GM04504 (cell line): ENCODE measurements at places on chromosomes 3 and 15.
A peak's percentile ranks its signal among the peaks of the same experiment; 100 is the strongest.

- DNase-seq: no peak
Observed at GRCh38 chr3:138909904-138910303, 37.0 kb downstream of the FOXL2 start.

GRCh38 chr3:44509393-44509921 lies 32.0 kb upstream of the ZNF445 start:
- DNase-seq: no peak

DNA sequence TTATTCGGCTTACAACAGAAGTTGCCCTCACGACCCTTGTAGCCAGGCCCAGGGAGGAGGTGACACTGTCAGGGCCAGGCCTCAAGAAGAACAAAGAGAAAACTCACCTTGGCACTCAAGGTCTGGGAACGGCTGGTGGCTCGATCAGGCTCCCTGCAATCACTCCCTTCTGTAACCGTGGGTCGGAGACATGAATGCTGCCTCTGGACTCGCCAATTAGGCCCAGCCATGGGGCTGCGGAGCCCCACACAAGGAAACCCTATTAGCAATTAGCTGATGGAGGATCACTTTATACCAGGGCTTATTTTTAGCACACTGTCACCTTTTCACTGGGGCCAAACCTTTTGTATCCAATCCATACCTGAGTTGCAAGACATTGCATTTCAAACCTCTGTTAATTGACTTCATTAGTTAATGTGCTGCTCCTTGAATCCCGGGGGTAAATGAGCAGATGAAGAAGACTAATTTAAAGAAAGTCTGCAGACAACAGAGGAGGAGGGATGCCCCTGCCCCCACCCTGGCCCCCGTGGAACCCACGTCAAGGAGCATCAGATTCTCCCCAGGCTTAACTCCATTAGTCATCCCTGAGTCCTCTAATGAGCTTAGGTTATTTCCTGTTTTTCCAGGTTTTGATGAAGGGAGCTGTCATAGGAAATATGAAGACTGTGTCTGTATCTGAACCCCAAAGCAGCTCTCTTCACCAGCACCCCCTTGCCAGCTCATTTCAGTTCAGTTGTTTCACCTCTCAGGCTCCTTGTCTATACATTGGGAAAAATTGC lies 255.3 kb downstream of the RORA start:
- no peak for DNase-seq

- no peak for DNase-seq
Observed at GRCh38 chr3:64380546-64380945, 155.3 kb upstream of the PRICKLE2 start.

DNA sequence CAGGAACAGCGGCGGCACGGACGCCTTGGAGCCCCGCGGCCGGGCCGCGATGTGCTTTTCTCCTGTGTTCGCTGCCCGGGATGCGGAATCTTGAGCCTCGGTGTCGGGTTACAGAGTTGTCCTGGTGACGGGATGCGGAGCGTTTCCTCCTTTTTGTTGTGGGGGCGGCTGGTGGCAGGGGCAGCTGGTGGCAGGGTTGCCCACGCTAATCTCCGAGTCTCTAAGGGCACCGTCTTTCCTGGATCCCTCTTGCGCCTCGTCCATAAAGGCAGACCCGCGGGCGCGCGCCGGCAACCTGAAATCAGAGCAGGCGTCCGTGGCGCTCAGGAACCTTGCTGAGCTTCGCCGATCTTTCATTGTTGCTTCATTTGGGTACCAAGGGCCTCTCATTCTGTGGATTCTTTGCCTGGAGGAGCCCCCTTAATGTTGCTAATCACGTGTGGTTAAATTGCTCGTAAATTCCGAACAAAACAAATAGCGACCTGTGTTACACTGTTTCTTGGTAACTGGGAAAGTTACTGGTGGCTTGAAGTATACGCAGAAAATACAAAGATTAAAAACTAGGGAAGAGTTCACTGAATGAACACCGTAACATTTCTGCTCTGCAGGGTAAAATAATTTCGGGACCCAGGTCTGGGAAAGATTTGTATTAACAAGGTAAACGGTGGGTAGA lies 844 bp upstream of the PFN2 start:
- peak; percentile 41 for DNase-seq

DNA sequence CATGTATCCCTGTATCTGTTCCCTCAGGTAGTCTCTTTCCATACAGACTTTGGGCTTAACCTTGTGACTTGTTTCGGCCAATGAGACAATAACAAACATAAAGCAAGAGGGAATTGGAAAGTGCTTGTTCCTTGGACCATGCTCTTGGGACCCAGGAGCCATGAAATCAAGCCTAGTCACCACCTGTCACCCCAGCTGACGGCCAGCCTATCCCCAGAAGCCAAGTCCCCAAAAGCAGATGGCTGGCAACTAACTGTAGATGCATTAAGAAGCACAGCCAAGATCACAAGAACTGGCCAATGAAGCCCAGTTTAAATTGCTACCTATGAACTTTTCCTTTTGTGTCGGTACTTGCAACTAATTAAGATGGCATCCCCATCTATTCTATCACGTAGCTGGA lies 822.0 kb downstream of the CADM2 start:
- DNase-seq: no peak

DNA sequence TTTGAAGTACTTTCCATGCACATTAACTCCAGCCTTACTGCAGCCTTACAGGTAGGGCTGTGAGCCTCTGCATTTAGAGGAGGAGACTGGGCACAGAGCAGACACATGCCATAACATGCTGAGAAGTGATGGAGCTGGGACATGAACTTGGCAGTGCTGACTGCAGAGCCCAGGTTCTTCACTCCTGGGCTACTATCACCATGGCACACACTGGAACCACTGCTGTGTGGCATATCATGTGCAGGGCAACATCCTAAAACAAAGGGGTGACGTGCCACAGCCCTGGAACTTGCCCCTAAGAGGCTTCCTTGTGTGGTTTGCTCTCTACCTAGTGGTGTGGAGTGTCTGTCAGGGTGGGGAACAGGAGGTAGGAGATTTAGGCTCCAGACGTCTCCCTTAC lies 25.4 kb downstream of the EHD4 start:
- DNase-seq: no peak

GRCh38 chr3:109563149-109563548 lies 225.8 kb upstream of the DPPA4 start:
- no peak for DNase-seq

- no peak for DNase-seq
Observed at GRCh38 chr3:102002056-102002455, 152.7 kb downstream of the NFKBIZ start.

GRCh38 chr3:126452213-126452612 lies 23.5 kb downstream of the ZXDC start:
- DNase-seq: no peak

DNA sequence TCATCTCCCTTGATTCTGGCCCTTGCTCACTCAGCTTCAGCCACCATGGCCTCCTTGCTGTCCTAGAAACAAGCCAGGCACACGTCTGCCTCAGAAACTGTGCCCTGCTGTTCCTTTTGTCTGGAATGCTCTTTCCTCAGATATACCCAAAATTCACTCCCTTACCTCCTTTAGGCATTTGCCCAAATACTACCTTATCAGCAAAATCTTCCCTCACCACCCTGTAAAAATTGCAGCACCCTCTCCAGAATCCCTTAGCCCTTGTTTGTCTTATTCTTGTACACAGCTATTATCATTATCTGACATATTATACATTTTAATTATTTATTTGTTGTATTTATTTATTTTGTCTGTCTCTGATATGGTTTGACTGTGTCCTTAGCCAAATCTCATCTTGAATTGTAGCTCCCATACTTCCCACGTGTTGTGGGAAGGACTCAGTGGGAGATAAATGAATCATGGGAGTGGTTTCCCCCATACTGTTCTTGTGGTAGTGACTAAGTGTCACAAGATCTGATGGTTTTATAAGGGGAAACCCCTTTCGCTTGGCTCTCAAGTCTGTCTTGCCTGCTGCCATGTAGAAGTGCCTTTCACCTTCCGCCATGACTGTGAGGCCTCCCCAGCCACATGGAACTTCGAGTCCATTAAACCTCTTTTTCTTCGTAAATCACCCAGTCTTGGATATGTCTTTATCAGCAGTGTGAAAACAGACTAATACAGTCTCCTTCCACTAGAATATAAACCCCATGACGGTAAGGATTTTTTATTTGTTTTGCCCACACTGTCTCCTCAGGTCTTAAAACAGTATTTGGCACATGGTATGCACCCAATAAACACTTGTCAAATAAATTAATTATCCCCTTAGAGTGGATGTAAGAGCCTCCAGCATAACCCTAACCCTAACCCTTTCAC lies 60.0 kb upstream of the STT3B start:
- no peak for DNase-seq

GRCh38 chr3:172836390-172836997 lies 86.0 kb downstream of the ECT2 start:
- peak; percentile 15 for DNase-seq

DNA sequence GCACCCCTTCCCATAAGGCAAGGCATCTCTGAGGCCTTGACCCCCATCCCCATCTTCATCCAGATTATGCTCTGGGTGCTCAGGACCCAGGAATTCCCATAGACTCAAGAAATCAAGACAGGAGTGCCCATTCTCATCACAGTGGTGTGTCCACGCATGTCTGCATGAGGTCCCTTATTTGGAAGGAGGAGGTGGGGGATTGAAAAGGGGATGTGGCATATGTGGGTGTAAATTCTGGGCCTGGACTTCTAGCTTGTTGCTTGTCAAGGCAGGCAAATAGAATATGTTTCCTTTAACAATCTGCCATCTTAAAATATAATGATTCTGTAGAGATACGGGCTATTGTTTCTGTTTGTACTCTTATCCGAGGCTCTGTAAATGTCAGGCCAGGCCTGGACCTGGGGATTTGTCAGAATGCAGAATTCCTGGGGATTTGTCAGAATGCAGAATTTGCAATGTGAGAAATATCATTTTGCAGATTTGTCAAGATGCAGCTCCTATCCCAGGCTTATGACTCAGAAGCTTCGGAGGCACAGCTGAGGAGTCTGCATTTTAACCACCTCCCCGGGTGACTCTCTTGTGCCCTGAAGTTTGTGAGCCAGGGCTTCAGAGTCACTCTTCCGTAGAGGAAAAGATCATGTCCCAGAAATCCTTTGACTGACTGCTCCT lies 157.8 kb downstream of the SV2B start:
- no peak for DNase-seq

DNA sequence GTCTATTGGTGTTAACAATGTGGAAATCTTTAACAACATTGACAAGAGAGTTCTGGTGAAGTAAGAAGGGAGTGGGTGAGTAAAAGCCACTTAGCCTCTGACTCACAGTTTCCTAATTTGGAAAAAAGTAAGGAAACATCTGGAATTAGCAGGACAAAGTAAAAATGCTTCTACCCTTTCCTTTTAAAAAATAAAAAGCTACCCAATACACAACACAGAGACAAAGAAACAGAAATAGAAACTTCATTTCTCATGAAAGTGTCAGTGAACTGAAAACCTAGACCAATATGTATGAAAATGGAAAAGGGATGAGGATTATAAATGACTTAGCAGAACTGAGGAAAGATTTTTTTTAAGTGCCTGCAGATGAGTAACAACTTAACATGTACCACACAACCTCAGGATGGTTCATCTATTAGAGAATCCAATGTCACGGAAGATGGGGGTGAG lies 65.4 kb downstream of the SSR3 start:
- DNase-seq: peak; percentile 44

- no peak for DNase-seq
Observed at GRCh38 chr3:162192340-162193029, 695.9 kb downstream of the OTOL1 start.

DNA sequence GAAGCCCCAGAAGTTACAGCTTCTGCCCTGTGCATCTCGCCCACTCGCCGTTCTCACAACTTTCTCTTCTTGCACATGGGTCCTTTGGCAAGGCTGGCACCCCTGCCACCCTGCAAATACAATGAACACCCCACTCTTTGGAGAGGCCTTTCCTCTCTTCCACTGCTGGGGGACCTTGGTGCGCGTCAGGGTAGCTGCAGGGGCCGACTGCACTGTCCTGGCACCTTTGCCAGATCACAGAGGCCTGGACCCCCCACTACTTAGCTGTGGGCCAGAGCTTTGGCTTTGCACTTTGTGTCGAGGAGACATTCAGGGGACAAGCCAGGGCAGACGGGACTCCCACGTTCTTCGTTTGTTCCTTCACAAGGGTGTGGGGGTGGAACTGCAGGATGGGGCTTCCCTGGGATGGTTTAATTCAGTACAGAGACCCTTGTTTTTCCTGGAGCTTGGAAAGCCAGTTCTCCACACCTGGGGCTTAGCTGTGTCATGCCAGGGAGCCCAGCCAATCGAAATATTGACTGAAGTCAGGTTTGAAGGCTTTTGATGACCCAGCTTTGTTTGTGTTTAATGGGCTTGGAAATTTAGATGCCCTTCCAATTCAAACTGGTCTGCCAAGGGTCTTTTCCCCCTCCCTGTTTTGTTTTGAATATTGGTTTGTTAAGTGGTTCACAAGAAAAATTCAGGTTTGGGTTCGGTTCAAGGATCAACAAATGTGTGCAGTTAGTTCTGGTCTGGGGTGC lies 256.1 kb upstream of the TLE3 start:
- no peak for DNase-seq

GRCh38 chr3:136882571-136882970 lies 20.6 kb downstream of the NCK1 start:
- DNase-seq: no peak

DNA sequence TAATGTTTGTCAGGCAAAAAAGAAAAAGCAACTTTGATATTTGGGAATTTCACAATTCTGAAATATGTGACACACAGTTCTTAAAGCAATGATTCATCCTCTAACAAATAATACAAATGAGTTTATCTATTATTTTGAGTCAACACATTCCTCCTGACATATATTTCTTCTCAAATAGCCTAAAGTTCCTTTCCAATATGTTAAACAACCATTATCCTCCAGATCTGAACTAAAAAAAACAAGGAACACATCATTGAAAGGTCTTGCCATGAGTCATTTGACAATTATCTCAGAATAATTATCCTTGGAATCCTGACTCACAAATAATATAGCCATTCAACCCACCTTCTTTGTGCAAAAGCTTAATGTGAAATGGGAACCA lies 208.7 kb upstream of the CDIN1 start:
- DNase-seq: peak; percentile 57

DNA sequence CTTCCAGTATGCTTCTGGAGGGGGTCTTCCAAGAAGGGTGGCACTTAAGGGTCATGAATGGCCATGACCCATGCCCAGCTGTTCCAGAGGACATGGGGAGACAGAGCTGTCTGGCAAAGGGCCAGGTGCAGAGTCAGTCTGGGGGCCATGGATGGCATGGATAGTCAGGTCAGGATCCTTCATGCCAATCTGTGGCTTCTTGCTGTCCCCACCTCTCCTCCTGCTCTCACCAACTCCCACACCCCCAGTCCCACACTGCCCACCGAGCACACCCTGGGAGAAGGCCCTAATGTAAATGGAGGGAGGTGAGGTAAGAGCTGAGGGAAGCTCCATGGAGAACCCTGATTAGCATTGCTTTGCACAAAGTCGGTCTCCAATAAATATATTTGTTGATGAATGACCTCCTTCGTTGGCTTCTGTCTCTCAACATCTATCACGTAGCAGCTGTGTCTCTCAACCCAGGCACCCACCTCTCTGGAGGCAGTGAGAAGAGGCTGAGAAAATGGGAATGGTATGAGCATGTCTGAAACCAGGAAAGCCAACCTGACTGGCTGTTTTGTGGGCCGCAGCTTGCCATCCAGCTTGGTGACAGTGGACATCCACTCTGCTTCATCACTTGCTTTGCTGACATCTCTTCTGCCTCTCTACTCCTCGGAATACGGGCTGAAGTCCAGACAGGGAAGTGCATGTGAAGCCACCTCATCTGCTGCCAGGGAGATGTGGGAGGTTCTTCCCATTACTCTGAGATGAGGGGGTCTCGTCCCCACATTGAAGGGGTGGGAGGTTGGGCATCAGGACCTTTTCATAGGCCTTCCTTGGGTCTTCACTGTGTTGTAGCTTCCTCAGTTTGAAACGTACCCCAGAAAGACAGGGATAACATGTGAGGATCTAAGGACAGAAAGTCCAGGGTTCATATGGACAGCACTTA lies 37.7 kb upstream of the RAB6B start:
- DNase-seq: no peak
